ENCODE measurements at places on chromosomes 12 and 14. TPM values are rescaled to one million over a fixed set of nuclear protein-coding genes. Genes with fewer than 3 reads are reported as not detected.

The PIWIL1 gene
- total RNA-seq = not detected

The CCDC38 gene
- not detected for total RNA-seq

The LRRC10 gene
- 49.4 TPM for total RNA-seq

The DEGS2 gene
- total RNA-seq = 0.22 TPM

The BATF gene
- 0.40 TPM for total RNA-seq

The ACYP1 gene
- total RNA-seq = 14.3 TPM

The TCL1A gene
- total RNA-seq = not detected

The GDF3 gene
- total RNA-seq = not detected

The ABCD2 gene
- total RNA-seq = 3.5 TPM

The LGR5 gene
- 0.15 TPM for total RNA-seq

The SLC17A8 gene
- not detected for total RNA-seq

The DPPA3 gene
- not detected for total RNA-seq

The HEBP1 gene
- 56.4 TPM for total RNA-seq

The DPY19L2 gene
- total RNA-seq = 22.9 TPM

The GZMB gene
- total RNA-seq = 0.49 TPM

- H3K4me1 ChIP-seq = no peaks in the 10 kb centered on the region
- no peak for DNase-seq
- no peaks in the 10 kb centered on the region for H3K27me3 ChIP-seq
- no peaks in the 10 kb centered on the region for H3K36me3 ChIP-seq
These were observed 40.6 kb downstream of the SCN8A start for GRCh38 chr12:51631591-51631990.

- H3K36me3 ChIP-seq = no peaks in the 10 kb centered on the region
- peak; percentile 73 for DNase-seq
- no peaks in the 10 kb centered on the region for H3K27me3 ChIP-seq
- H3K27ac ChIP-seq = peak overlapping the region; percentile 51
These were observed 176.0 kb upstream of the DYRK2 start for GRCh38 chr12:67472539-67472938.

GRCh38 chr12:124790650-124791400 is 72.8 kb downstream of the SCARB1 start:
- H3K27ac ChIP-seq = no peak overlapping the region
- H3K4me3 ChIP-seq = no peak overlapping the region
- H3K27me3 ChIP-seq = no peaks in the 10 kb centered on the region
- H3K36me3 ChIP-seq = peaks cover 3% of the 10 kb centered on the region
- H3K4me1 ChIP-seq = no peaks in the 10 kb centered on the region

- H3K4me3 ChIP-seq = no peak overlapping the region
- no peaks in the 10 kb centered on the region for H3K27me3 ChIP-seq
- H3K27ac ChIP-seq = peak overlapping the region; percentile 77
- no peaks in the 10 kb centered on the region for H3K36me3 ChIP-seq
These were observed 110.4 kb downstream of the ZFP36L1 start for GRCh38 chr14:68682166-68683103.

DNA sequence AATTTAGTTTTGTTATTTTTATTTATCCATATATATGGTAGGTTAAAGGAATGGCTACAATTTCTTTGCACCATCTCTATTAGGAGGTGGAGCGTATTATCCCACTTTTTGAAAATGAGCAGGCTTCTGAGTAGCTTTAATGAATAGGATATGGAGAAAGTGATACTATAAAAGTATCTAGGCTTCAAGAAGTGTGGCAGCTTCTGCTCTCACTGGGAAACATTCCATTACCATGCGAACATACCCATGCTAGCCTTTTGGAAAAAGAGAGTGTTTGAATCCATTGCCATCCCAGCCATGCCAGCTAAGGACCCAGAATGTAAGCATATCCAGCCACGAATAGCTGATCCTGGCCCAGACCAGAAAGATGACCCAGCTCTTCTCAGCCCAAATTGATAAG is 107.3 kb downstream of the SLC38A4 start:
- H3K4me3 ChIP-seq = no peak overlapping the region
- no peak overlapping the region for H3K27ac ChIP-seq
- H3K4me1 ChIP-seq = no peaks in the 10 kb centered on the region
- H3K27me3 ChIP-seq = no peaks in the 10 kb centered on the region
- H3K36me3 ChIP-seq = no peaks in the 10 kb centered on the region

- H3K27me3 ChIP-seq = no peaks in the 10 kb centered on the region
- H3K4me3 ChIP-seq = no peak overlapping the region
- no peaks in the 10 kb centered on the region for H3K4me1 ChIP-seq
- H3K36me3 ChIP-seq = no peaks in the 10 kb centered on the region
- no peak overlapping the region for H3K27ac ChIP-seq
These were observed 382.3 kb downstream of the ATP23 start for GRCh38 chr12:58323676-58324075.

- DNase-seq = no peak
- H3K27me3 ChIP-seq = no peaks in the 10 kb centered on the region
- no peak overlapping the region for H3K27ac ChIP-seq
- peaks cover 45% of the 10 kb centered on the region for H3K36me3 ChIP-seq
- H3K4me1 ChIP-seq = no peaks in the 10 kb centered on the region
These were observed 4.0 kb downstream of the C1S start for GRCh38 chr12:7064516-7064915.

DNA sequence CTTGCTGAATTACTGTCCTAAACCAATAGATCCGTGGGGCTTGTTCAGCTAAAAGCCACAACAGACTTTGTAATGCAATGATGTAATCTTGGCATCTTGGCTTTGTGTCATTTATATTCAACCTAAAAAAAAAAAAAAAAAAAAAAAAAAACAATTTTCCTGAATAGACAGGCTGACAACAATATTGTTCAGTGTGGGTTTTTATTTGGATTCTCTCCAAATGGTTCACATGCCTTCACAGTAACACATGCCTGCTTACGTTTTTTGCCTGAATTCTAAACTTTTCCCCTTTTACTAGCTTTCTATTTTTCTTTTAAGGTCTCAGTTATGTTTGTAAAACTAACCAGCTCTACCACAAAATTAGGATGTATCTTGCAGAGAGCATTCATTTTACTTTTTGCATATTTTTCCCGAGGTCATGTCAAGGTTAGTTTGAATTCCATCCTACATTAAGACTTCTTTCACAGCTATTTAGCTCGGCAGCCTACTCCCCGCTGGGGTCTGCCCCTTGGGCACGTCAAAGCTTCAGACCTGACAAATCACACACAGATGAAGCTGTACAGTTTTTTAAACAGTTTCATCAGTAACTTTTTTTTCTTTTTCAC is 213.7 kb upstream of the NPAS3 start:
- H3K27me3 ChIP-seq = no peaks in the 10 kb centered on the region
- peak overlapping the region; percentile 11 for H3K27ac ChIP-seq
- no peak overlapping the region for H3K4me3 ChIP-seq
- no peaks in the 10 kb centered on the region for H3K4me1 ChIP-seq
- no peak for DNase-seq

DNA sequence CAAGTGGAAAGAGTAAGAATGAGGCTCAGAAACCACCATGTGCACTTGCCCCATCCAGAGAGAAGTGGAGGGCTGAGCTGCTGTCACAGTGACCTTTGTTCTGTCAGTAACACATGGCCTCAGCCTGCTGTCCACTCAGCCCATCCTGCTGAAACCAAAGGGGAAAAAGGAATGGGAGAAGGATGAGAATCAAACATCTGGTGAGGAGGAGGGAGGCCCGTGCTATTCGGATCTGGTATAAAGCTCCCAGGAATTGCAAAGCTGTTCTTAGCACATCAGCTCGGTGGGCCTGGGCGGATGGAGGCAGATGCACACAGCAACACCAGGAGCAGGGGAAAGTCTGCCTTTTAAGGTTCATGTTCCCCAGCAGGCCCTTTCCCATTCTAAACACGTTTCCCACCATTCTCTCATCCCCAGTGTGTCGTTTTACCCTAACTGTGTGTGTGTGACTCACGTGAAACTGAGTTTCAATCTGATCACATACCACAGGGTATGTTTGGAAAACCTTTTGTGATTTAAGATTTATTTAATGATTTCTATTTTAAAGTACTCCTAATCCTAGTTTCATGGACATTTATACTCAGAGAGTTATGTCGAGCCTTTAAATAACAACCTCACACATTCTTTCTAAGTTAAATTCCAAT is 36.8 kb downstream of the RTRAF start:
- peak overlapping the region; percentile 70 for H3K27ac ChIP-seq
- H3K36me3 ChIP-seq = peaks cover 5% of the 10 kb centered on the region
- no peaks in the 10 kb centered on the region for H3K27me3 ChIP-seq
- DNase-seq = no peak
- no peak overlapping the region for H3K4me3 ChIP-seq
- peaks cover 74% of the 10 kb centered on the region for H3K4me1 ChIP-seq

GRCh38 chr14:100911665-100912316 is 8.3 kb upstream of the RTL1 start:
- no peaks in the 10 kb centered on the region for H3K36me3 ChIP-seq
- no peak for DNase-seq
- no peak overlapping the region for H3K27ac ChIP-seq
- peaks cover 4% of the 10 kb centered on the region for H3K27me3 ChIP-seq

Data from heart left ventricle (tissue), 16 donors.